NCI-H1930 (cell line): ENCODE measurements at places on chromosomes 2 and 18.

- DNase-seq = no peak
Measured at GRCh38 chr2:178225006-178225805, 30.9 kb downstream of the OSBPL6 start.

- DNase-seq = no peak
Measured at GRCh38 chr2:134764164-134764563, 45.4 kb upstream of the TMEM163 start.

- no peak for DNase-seq
Measured at GRCh38 chr2:221399183-221399582, 172.9 kb downstream of the EPHA4 start.

- DNase-seq = no peak
Measured at GRCh38 chr2:79627237-79627636, 114.4 kb downstream of the CTNNA2 start.

DNA sequence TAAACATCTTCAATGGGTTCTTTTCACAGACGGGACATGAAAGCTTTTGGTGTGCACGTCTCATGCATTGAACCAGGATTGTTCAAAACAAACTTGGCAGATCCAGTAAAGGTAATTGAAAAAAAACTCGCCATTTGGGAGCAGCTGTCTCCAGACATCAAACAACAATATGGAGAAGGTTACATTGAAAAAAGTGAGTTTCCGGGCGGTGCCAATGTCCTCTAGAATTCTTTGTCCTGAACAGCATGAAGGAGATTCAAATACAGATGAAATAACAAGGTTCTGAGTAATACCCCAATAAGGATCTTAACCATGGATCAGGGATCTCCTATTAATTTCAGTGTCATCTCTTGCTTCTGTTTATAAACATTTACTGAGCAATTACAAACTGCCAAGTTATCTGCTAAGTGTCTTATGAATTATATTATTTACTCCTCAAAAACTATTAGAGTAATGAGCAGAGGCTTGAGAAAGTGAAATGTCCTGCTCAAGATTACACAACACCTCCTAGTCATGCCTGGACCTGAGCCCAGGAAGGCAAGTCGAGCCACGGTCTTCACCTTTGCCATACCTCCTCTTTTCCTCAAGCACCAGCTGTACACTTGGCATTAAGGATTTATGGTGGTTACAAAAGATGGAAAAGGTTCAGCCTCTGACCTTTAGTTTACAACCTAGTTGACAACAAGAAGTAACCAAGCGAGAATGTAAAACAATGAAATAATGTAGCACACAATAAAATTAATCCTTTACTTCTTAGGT is 22.6 kb downstream of the DHRS9 start:
- DNase-seq = no peak

DNA sequence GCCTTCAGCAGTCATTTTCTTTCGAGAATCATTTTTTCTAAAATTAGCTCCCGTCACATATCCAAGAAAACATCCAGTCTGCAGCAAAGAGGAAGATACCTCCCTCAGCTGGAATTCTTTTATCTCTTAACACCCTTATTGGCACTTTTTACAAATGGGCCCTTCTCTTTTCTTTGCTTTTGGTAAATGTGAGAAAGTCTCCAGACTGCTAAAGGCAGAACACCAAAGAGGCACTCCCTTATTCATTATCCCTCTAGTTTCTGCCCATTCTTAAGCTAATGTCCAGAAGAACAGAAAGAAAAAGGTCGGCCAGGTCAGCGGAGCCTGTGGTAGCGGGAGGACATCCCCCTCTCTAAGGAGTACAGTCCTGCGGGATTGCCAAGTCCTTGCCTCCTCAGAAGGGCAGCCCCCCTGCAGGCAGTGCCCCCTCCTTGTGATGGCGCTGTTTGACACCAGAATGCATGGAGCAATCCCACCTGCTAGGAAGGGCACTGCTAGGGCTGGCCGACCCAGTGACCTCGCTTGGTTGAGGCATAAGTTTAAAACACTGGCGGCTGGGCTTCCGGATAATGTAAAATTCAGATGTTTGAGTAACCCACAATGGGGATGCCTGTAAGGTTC is 34.0 kb downstream of the ST6GAL2 start:
- DNase-seq = no peak

GRCh38 chr2:16817305-16818202 is 151.9 kb upstream of the CYRIA start:
- no peak for DNase-seq

GRCh38 chr2:2706306-2706705 is 375.2 kb upstream of the MYT1L start:
- DNase-seq = no peak

DNA sequence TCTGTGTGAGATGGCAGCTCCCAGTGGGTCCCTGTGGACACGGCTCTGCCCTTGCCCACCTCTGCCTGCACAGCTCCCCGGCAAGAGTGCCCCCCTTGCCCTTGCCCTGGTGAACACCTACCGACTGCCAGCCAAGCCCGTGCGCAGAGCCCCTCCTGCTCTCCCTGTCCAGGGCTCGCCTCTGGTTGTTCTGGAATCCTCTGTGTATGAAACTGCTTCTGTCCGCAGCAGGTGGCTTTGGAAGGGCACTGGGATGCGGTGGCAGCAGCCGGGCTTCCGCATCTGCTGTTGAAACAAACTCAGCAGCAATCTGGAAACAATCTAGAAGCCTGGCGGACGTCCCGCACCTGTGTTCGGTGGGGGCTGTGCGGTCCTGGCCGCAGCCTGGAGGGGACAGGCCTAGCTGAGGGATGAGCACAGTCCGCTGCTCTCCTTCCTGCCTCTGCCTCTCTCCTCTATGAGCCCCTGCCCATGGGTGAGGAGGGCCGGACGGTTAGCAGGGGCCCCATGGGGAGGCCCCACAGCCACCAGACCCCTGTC is 34.0 kb upstream of the KLF11 start:
- DNase-seq = no peak

- no peak for DNase-seq
Measured at GRCh38 chr18:7322817-7323485, 92.1 kb downstream of the LRRC30 start.

DNA sequence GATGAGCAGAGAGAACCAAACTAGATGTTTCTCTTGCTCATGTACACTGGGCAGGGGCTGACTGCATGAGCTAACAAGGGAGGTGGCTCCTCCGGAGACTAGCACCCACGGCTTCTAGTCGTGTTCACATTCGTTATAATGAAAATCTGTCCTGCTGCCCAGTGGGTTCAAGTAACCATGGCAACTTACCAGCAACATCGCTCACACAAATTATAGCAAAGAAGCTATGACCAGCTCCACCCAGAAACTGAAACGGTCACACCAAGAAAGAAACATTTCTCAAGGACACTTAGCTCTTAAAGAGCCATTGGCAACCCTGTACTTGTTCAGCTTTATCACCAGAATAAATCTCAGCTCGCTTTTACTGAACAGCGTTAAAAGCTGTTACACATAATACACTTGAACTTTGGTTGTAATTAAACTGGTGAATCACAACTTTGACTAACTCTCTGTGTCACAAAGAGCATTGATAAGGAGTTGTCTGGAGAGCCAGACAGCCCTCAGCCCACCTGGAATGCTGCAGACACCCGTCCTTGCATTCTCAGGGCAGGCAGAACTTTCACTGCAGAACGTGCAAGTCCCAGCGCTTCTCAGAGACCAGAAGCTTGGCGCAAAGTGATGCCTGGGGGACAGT is 141.2 kb downstream of the PID1 start:
- DNase-seq = no peak

GRCh38 chr2:225670111-225670974 is 270.8 kb downstream of the NYAP2 start:
- DNase-seq = peak; percentile 3

DNA sequence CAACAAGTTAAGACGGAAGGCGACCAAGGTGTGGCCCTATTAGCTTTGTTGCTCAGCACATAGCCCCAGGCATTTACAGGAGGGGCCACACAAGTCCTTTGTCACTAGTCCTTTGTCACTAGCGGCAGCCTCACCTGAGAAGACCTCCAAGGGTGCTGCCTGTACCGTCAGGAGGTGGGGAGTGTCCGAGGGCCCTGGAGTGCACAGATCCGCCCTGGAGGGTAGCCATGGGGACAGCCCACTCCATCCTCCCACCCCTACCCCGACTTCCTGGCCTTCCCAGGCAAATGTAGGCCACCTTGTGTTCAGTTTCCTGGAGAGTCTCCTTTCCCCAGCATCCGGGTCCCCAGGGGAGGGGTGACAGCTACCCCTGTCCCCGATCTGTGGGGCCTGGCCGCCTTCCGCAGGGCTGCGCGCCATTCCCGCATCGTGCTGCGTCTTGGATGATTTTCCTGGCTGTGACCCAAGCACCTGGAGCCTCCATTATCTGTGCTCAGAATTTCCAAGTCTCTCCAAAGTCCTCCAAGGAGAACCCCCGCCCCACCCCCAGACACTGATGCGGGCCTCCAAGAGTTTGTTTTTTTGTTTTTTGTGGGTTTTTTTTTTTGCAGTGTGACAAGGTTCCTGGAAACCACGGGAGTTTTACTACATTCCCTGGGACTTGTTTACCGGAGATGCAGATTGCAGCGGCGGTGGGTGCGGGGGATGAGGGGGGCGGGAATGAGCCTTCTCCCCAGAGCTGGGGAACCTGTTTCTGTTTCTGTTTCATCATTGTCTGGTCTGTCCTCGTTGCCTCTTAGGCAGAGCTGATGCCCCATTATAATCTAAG is 28.6 kb downstream of the TEX44 start:
- DNase-seq = no peak

DNA sequence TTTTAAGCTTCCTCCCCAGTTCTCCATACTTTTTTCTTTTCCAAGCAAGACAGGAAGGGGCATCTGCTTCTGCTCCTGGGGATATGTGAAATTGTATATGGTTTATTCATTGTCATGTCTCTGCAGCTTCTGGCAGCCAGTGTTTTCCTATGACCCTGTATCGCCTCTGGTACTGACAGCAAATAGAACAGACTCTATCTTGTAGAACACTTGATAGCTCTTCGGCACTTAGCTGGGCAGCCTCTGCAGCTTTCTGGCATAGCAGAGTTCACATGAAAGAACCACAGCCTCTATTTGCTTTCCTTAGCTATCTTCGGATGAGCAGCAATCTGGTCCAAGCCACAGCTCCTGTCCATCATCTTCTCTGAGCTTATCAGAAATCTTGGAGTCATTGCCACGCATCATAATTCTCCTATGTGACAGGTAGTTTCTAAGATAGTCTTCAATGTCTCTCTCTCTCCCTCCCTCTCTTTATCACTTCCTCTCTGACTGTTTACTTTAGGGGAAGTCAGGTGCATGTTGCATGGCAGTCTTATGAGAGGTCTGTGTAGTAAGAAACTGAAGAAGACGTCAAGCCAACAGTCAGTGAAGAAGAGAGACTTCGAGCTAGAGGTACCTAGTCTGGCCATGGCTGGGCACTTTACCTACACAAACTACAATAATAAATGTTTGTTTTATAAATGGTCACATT is 627.7 kb upstream of the CDH2 start:
- DNase-seq = no peak

DNA sequence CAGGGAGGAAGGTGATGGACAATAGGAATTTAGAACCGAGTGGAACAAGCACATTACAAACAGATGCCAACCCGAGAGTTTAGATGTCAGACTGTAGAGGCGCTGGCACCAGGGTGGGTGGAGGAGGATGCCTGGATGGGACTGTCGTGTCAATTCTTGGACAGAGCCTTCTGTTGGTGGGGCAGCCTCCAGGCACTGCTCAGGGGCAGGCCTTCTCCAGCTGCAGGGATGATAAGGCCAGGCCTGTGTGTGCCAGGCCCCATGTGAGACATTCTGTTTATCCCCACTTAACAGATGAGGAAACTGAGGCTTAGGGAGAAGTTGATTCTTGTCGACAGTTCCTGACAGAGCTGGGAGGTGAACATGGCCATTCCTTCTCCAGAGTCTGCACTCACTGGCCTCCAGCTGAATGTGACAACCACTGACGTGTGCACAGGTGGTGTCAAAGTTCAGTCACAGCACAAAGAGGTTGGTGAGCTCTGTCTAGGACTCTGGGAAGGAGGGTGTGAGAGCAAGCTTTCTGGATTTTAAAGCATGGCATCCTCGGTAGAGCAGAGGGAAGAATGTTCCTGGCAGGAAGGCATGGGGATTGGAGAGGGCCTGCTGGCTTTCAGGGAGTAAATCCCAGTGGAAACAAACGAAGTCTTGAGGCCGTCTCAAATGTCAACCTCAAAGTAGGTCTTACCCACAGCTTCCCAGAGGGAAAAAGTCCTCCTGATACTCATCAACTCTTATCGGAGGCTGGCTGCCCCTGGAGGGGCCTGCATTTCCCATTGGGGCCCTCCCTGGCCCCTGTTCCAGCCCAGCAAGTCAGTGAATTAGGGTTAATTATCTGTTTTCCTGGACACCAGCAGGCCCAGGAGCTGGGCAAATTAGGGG is 52.4 kb downstream of the GLI2 start:
- DNase-seq = no peak

DNA sequence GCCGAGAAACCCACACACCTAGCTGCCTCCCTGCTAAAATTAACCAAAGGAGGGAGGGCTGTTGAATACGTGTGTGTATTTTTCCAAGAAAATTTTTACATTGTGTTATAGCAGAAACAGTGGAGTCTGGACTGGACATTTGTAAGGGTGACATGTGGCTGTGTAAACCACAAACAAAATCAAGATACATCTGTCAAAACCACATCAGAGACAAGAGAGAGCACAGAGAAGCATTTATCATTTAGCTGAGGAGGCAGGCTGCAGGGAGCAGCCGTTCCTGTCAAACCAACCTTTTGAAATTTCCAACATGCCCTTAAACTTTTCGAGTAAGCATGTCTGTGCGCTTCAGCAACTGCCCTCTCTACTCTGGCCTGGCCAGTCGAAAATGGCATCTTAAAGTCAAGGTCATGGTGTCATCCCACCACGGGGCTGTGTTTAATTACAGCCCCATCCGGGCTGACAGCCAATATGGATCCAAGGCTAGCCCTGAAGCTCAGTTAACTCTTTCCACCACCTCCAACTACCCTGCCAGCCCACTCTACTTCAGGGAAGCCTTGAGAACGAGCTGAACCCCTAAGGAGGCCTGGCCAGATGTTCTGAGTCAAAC is 8.4 kb downstream of the BCL11A start:
- no peak for DNase-seq

DNA sequence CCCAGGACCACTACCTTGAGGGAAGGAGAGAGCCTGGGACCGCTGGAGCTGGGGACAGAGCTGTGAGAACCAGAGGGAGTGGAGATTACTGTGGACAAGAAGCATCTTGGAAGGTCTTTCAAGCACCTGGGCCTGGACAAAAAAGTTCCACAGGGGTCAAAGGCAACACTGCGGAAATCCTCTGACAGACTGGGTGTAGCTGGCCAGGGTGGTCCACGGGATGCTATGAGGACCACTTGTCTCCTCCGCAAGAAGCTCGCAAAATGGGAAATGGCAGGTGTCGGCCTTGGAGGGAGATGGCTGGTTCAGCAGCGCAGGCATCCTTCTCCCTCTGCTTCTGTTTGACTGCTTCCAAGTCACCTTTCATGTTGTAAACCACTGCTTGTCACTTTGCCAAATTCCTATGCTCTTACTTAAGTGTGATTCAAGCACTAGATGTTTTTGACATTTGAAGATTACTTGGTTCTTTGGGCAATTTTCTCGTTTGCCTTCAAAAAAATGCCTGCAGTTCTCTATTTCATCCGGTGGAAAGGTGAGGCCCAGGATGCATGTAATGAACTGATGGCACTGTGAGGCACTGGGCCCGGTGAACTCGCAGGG is 27.7 kb downstream of the KLHL29 start:
- no peak for DNase-seq
